ENCODE measurements at places on chromosomes 3 and 15.

GRCh38 chr3:36393563-36393962 lies 13.3 kb downstream of the STAC start:
- no peak for DNase-seq

- no peak for DNase-seq
Measured at GRCh38 chr3:194574639-194575483, 58.4 kb downstream of the TMEM44 start.

- no peak for DNase-seq
Measured at GRCh38 chr3:177917234-177917861, 618.9 kb upstream of the KCNMB2 start.

GRCh38 chr3:46029953-46030543 lies 2.8 kb upstream of the XCR1 start:
- no peak for DNase-seq

- DNase-seq: no peak
Measured at GRCh38 chr15:45101749-45102148, 12.2 kb downstream of the DUOX2 start.

GRCh38 chr3:169090559-169090958 lies 573.0 kb downstream of the MECOM start:
- DNase-seq: no peak

DNA sequence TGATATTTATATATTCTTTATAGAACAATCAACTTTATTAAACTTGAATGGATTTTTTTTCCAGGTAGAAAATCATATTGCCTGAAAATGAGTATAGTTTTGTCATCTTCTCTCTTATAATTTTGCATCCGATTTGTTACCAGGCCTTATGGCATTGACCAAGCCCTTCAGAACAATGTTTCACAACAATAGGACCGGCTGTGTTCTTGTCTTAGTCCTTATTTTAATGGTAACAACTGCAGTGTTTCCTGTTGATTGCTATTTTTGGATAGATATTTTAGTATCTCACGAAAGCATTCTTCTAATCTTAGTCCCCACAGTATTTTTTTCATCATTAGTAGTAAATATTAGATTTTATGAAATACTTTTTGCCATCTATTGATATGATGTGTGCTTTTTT lies 88.1 kb upstream of the ANKRD34C start:
- no peak for DNase-seq

DNA sequence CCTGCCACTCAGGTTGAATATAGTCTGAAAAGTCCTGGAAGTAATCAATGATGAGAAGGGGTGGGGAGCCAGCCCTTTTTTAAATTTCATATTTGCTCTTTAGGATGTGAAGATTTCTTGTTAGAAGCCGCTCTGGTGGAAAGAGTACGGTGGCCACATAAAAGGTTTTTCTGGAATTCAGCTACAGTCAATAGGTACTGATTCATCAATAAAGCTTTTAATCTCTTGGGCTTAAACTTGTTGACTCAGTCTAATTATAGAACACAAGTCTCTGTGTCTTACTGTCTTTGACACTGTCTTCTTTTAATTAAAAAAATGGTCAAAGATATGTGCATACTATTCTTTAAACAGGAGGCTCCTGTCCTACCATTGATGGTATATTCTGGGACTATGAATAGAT lies 99.9 kb upstream of the TP63 start:
- no peak for DNase-seq

GRCh38 chr15:23912191-23912590 lies 225.1 kb upstream of the NDN start:
- DNase-seq: no peak

GRCh38 chr3:43434431-43434830 lies 148.1 kb downstream of the SNRK start:
- no peak for DNase-seq

- DNase-seq: no peak
Measured at GRCh38 chr15:42723068-42723467, 13.9 kb downstream of the CDAN1 start.

- DNase-seq: no peak
Measured at GRCh38 chr3:139689708-139690228, 12.0 kb upstream of the NMNAT3 start.

DNA sequence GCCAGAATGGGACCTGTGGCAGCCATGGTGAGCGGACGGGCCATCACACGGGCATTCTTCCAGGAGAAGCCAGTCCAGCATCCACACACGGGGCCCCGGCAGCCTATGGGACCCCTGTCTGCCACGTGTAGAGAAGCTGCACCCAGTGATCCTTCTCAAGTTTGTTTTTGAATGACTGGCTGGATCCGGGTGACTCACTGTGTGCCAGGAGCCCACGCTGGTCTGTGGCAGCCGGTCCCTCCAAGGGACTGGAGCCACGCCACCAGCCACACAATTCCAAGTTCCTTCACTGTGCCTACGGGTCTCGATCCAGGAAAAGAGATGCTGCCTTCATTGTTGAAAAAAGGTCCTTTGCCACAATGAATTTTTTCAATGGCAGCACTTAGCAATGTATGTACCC lies 58.1 kb downstream of the ATP10A start:
- no peak for DNase-seq

Measured in activated CD4-positive, alpha-beta T cell treated with anti-CD3 and anti-CD28 coated beads for 36 hours (primary cell).